ENCODE measurements at places on chromosomes 6 and 20.

GRCh38 chr6:33727932-33728331, 16.4 kb upstream of the UQCC2 start:
- no peak for DNase-seq

GRCh38 chr6:40901322-40902055, 137.5 kb downstream of the UNC5CL start:
- DNase-seq: no peak

DNA sequence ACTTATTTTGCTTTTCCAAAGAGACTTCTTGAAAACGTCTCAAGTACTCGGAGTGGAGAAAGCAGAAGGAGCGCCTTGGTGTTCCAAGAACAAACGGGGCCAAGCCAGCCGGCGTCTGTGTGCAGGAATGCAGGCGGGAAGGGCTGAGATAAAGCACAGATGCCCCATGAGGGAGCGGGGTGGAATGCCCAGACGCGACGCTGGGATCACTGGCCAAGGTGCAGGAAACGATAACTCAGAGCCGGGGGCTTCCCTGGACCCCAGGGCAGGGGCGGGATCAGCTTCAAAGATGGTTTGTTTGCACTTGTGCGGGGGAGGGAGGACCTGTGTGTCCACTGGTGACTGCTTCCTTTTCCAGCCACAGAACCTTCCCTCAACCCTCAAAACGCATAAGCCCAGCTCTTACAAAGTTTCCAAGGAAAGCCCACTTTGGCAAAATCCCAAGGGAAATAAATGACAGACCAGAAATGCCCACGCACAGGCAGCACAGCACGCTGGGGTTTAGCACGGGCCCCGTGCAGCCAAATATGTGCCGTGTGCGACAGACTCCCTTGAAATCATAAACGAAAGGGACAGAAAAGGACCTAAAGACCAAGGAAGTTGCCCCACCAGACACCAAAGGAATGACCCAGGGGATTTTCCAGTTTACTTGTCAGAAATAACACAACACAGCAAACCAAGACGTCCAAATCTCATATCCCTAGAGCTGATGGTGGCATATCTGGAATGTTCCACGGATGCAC, 113.9 kb downstream of the NFATC2 start:
- DNase-seq: no peak

GRCh38 chr6:124132256-124132655, 328.6 kb downstream of the NKAIN2 start:
- no peak for DNase-seq

DNA sequence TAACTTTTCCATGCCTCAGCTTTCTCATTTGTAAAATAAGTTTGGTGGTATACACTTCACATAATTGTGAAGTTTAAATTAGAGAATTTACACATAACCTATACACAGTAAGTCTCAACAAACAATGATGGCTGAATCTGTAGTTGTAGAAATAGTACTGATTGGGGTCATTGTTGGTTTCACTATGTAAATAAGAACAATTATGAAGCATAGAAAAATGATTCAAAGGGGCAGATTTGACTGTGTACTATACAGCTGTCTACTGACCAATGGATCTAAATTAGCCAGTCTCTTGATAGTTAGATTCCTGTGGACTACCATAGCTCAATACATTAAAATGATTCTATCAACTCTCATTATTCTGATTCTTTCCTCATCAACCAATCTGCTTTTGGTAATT, 181.1 kb upstream of the STXBP5 start:
- no peak for DNase-seq

DNA sequence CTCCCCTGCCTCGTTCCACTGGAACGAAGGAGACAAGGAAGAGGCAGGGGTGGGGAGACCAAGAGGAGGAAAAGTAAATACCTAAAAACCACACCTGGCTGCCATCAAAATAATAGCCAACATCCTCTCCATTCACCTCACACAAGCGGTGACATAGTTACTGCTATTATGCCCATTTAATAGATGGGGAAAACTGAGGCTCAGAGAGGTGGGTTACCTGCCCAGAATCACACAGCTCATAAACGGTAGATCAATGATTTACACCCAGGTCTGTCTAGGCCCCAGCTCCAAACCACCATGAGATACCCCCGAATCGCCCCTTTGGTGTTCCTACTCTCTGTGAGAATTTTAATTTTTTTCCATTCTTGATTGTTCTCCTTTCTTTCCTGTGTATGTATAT, 253.8 kb downstream of the BMP7 start:
- DNase-seq: no peak

DNA sequence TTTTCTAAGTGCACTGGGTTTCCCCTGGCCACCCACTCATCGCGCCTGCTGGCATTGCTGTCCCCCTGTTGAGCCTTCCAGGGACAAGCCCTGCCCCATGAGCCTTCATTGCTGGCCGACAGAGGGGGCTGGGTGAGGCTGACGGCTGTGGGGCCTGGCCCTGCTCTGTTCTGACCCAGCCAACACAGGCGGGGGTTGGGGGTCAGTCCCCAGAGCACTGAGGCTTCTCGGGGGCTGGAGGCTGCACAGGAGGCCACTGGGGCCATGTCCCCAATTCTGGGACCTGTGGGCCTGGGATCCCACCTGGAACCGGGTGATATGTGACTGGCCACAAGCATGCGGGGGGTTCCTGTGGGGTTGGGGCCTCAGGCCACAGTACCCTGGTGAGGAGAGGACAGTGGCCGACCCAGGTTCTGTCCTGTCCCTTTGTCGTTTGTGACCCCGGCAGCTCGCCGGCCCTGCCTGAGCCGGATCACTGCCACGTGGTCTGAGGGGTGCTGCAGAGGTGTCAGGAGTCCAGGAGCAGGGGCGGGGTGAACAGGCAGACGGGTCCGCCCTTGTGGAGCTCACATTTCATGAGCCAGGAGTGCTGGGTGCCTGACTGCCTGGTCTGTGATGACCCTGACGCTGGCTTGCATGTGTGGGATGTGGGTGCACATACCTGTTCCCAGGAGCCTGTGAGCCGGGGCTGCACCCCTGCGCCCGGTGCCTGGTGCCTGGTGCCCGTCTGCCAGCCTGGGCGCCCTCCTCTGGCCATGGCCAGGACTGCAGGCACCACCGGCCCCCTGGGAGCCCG, 2.1 kb upstream of the COL20A1 start:
- no peak for DNase-seq

DNA sequence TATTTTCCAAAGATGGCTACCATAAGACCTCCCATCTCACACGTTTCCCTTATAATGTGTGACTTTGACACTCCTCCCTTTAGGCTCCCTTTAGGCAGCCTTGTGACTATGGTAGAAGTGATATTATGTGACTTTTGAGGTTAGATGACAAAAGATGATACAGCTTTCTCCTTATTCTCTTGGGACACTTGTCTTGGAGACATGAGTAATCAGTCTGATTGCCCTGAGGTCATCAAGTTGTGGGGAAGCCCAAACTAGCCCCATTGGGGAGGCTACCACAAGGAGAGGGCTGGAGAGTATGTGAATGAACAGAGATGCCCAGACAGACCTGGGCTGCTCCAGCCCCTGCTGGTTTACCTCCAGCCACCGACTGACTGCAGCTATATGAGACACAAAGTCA, 10.6 kb upstream of the DLK2 start:
- DNase-seq: no peak

- DNase-seq: no peak
Observed at GRCh38 chr20:59351157-59352040, 51.0 kb downstream of the EDN3 start.

DNA sequence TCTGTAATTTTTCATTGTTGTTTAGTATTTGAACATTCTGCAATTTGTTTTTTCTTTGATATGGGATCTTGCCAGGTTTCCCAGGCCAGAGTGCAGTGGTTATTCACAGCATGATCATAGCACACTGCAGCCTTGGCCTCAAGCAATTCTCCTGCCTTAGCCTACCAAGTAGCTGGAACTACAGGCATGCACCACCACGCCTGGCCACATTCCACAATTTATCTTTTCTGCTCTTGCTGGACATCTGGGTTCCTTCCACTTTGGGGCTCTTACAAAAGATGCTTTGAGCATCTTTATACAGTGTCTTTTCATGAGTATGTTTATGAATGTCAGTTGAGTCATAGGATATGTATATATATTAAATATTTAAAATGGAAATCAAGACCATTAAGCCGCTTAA, 42.0 kb downstream of the PGM3 start:
- DNase-seq: no peak

DNA sequence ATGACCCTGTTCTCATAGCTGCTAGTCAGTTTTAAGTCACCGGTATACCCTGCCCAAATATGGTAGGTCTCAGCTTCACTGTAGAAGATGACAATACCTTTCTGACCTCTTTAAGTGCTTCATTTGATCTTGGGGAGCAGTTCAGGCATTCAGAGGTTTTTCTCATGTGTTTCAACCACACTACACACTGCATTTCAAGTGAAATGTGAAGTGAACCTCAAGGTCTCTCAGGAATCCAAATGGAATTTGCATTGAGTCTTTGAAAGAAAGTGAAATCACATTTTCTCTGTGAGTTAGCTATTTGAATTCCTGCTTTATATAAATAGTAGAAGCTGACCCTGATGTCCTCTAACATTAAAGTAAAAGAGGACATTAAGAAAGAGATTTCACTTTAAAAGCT, 461.6 kb downstream of the ADGRB3 start:
- no peak for DNase-seq

DNA sequence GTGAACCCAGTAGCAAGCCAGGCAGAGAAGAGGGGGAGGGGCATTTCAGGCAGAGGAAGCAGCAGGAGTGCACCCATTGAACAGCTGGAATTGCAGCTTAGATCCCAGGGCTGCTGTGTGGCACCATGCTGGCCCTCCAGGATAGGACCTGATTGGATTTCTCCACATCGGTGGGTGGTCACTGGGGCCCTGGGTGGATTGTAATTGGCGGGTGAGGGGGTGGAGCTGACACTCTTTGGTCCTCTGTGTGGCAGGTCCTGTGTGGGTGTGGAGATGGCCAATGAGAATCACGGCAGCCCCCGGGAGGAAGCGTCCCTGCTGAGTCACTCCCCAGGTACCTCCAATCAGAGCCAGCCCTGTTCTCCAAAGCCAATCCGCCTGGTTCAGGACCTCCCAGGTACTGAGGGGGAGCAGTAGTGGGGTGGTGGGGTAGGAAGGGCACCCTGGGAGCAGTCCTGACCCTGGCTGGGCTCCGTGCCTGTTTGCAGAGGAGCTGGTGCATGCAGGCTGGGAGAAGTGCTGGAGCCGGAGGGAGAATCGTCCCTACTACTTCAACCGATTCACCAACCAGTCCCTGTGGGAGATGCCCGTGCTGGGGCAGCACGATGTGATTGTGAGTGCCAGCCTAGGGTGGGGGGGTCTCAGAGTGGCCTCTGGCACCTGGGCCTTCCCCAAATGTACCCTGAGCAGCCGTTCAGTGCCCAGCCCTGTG, 4.4 kb downstream of the PCIF1 start:
- DNase-seq: no peak

DNA sequence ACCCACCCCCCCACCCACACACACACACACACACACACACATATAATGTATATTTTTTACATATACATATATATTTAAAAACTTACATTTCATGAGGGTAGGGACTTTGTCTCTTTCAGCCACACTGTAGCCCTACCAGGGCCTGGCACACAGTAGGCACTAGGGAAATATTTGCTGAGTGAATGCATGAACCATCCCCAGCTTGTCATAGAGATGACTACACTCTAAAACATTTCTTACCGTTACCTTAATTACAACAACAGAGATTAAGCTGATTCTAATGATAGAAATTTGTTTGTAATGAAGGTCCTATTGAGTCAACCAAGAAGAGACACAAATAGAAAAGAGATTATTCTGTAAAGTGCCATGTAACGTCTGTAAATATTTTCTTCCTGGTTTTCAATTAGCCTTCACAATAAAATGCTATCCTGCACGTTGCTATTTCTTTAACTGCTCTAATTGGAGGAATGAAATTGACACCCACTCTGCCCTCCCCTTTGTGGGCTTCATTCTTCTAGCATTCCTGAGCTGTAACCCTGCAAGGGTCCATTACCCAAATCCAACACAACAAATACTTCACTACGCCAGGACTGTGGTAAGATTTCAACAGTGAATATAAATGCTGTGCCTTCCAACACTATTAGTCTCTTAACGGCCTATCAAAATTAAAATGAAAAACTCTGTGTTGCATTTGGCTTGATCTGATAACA, 30.8 kb downstream of the SIM1 start:
- DNase-seq: no peak

DNA sequence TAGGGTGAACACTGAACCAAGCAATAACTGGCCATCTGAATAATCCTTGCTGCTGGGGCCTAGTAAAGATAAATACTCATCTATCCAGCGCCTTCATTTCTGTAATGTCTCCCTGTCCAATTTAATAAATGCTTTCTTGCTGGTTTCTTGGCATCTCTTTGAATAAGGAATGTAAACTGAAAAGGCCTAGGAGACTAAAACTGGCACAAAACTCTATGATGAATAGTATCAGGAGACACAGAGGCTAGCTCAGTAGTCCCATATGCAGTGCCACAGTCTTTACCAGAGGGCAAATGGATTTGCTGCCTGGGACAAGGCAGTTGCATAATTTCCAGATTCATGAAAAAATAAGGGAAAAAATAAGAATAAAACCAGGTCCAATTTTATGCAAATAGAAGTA, 324.4 kb downstream of the CENPW start:
- no peak for DNase-seq

Data from NCI-H1694 (cell line).